ENCODE measurements at places on chromosomes 4 and X.
A peak's percentile ranks its signal among the peaks of the same experiment; 100 is the strongest.

DNA sequence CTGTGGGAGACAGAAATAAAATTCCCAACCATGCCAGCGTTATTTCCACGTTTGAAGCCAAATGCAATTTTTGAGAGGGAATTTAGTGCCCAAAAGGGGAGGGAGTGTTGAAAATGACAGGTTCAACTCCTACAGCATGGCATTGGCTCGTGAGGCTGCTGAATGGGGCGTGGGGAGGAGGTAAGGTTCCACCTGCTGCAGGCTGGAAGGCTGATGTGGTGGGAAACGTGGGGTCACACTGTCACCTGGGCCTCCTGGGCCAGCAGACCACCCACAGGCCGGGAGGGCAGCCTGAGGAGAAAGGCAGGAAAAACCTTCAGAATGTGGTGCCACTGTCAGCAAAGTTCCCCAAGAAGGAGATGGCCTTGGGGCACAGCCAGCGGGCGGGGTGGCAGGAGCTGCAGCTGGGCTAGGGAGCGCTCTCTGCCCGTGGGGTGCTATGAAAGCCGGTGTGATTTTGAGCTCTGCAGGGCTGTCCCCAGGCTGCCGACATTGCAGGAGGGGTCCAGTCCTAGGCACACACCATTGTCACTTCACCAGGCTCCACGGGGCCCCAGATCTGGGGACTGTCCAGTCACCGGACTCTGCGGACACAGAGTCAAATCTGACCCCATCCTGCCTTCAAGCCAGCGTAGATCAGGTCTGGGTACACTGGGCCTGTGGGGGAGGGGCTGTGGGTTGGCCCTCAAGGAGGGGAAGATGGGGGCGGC, 19.6 kb downstream of the MSANTD1 start:
- no peak for DNase-seq

- no peak for DNase-seq
These were observed 130.9 kb downstream of the CBR4 start for GRCh38 chr4:168879188-168879587.

DNA sequence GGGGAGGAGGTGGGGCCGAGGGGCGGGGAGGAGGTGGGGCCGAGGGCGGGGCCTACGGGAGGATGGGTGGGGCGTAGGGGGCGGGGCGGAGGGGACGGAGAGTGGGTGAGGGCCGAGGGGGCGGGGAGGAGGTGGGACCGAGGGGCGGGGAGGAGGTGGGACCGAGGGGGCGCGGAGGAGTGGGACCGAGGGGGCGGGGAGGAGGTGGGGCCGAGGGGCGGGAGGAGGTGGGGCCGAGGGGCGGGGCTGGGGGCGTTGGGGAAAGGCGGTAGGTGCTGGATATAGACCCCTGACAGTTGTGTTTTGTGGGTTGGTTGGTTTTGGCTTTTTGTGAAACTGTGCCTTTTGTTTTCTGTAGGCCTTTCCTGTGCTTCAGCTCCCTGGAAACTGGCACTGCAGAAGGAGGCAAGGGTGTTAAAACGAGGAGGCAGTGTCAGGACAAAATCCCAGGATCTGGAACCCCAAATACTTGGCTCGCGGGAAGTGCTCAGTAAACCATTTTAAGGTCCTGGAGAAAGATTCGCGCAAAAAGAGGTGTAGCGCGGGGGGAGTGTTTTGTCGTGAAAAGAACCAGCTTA, 580 bp upstream of the MMGT1 start:
- DNase-seq: peak; percentile 39

DNA sequence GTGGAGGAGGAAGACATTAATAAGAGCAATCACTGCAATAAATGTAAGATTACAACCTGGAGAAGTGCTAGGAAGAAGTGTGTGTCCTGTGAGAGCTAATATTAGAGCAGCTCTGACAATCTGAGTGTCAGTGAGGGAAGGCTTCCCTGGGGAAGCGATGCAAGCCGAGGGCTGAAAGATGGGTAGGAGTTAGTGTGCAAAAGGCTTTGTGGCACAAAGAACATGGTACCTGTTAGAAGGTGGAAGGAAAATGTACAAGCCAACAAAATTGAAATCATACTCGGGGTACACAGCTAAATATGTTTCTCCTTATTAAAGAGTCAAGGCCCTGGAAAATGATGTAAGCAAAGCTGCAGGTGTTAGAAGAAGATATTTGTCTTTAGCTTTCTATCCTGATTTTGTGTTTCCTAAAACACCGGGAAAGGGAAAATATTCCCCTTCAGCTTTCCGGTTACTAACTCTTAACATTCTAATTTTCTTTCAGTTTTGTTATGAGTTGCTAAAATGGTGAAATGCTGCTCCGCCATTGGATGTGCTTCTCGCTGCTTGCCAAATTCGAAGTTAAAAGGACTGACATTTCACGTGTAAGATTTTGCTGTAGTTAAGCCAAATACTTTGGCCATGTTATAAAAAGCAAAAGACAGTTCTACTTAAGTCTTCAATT, 808 bp downstream of the THAP6 start:
- DNase-seq: no peak

DNA sequence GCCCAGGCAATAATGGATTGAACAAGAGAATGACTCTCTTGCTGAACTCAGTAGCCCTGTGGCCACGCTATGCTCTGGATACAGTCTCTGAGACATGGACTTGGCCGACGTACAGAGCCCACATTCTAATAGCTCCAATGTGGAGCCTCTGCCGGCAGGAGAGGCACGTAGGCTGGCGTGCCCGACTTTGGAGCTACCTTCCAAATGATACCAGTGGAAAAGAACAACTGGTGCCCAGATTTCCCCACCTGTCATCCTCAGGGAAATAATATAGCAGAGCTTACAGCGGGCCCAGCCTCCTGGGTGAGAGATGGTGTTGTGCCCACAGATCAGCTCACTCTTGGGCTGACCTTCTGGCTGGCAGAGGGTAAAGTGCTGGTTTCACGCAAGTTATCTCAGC, 10.6 kb downstream of the NDP start:
- DNase-seq: no peak

DNA sequence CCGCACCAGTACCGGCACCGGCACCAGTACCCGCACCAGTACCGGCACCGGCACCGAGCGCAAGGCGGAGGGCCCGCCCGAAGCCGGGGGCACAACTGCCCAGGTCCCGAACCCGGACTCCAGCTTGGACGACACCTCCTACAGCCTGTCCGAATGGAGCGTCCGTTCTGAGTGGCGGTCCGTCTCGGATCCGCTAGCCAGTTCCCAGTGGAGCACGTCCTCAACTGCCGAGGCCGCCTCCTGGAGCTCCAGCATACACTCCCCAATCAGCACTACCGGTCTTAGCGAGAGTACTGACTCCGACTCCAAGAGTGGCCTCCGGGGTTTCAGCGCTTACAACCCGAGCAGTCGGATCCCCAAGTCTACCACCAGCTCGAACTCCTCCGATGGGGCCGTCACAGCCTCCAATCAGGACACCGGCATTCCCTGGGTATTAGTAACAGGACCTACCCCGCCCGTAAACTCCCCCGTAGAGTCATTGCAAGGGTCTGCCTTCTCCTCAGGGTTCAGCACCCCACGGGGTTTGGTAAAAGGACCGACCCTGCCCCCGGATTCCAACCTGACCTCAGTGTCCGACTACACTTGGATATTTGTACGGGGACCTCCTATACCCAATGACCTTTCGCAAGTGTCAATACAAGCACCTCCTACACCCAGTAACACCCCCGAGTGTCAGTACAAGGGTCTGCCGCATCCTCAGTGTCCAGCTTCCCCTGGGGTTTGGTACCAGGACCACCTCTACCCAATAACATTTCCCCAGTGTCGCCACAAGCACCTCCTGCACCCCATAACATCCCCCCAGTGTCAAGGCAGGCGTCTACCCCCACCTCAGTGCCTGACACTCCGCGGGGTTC, 721 bp upstream of the MAOA start:
- DNase-seq: no peak

DNA sequence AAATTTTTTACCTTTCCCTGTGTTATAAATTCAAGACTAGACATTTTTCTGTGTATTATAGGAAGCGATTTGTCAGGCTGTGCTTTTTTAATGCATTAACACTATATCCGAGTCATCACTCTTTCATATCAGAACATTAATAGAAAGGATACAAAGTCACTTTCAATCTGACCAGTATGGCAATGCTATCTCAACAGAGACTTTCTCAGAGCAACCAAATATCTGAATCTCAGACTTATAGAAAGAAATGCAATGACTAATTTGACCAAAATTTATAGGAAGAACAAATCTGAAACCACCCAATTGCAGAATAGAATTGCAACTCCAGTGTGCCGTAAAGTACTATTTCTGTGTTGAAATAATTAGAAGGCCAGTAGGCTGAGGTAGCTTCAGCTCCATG, 473 bp upstream of the TKTL2 start:
- DNase-seq: no peak

GRCh38 chr4:1901127-1901526, 29.9 kb downstream of the NSD2 start:
- DNase-seq: no peak

- DNase-seq: no peak
These were observed 333.8 kb downstream of the ANK2 start for GRCh38 chr4:113383111-113383785.

DNA sequence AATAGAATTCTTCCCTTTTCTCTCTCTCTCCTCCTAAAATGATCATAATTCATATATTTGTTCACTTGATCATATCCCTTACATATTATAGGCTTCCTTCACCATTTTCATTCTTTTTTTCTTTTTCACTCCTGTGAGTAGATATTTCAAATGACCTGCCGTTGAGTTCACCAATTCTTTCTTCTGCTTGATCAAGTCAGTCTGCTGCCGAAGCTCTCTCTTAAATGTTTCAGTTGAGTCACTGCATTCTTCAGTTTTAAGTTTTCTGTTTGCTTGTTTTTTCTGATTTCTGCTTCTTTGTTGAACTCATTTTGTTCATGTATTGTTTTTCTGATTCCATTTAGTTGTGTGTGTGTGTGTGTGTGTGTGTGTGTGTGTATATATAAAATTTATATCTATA, 354.3 kb downstream of the GPAT3 start:
- DNase-seq: no peak

DNA sequence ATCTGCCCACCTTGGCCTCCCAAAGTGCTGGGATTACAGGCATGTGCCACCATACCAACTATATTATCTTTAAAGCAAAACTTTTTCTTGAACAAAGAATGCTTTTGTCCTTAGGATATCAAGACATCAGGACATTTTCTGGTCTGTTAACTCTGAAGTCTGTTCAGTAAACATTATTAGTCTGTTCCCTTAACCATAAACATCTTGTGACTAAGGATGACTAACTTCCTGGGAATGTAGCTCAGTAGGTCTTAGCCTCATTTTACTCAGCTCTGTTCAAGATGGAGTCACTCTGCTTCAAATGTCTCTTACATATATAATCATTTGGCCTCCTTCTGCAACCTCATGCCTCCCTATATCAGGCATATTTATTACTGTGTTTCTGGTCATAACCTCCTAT, 122.9 kb downstream of the UBE2NL start:
- DNase-seq: no peak
